Colonic mucosa (tissue), 4 donors: ENCODE measurements at places on chromosomes 16 and 17. TPM values are rescaled to one million over a fixed set of nuclear protein-coding genes. Genes with fewer than 3 reads are reported as not detected.

TBC1D10B gene
- total RNA-seq, result 62.3 TPM

MAP2K6 gene
- 59.0 TPM for total RNA-seq

ADAM11 gene
- total RNA-seq, result 0.42 TPM

TERB1 gene
- total RNA-seq, result 0.22 TPM

KATNB1 gene
- 26.3 TPM for total RNA-seq

LRRC46 gene
- total RNA-seq, result 0.21 TPM

CDH5 gene
- 15.2 TPM for total RNA-seq

DPEP1 gene
- total RNA-seq, result 0.42 TPM

PSMB3 gene
- total RNA-seq, result 160 TPM

ZNF750 gene
- not detected for total RNA-seq

- no peak for DNase-seq
Observed at GRCh38 chr17:65975878-65976277, 216.1 kb downstream of the CEP112 start.

- DNase-seq, result no peak
Observed at GRCh38 chr16:56947604-56947995, 14.2 kb upstream of the CETP start.

DNA sequence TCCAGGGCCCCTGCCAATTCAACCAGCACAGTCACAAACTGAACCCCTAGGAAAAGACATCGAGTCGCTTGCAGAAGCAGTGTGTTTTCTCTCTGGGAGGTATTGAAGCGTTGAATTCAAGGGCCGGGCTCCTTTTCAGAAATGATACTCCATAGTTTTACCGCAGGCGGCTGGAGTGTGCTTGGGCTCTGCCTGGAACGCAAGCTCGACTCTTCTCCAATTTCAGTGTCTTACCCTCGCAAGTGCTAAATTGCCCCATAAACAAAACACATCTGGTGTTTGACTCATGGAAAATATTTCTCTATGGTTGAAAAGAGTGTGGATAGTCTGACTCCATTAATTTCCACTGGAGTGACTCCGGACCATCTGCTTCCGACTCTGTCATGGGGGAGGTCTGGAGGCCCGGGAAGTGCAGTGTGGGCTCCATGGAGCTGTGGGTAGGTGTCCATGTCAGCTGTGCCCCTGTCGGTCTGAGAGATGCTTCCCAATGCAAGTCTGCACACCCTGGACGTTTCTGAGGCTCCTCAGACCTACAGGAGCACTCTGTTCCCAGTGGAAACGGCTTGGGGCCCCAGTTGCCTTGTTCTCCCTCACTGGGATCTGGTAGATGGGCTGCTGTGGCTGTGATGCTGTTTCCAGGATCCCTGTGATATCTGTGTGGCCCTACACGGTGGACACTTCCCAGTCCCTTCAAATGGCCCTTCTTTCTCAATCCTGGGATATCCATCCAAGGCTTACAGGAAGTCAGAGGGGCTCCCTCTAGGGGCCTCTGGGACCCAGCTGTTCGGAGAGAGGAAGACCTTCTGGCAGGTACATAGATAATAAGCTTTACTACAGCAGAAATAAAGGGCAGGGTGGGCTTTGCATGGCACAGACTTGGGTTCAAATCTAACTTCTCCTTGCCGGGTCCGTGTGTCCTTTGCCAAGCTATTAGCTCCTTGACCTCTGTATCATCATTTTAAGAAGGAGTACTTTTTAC lies 119.8 kb upstream of the CDH13 start:
- no peak for DNase-seq

- no peak for DNase-seq
Observed at GRCh38 chr16:87169509-87169995, 147.6 kb downstream of the C16orf95 start.

GRCh38 chr17:11551442-11551841 lies 46.8 kb upstream of the DNAH9 start:
- no peak for DNase-seq

- no peak for DNase-seq
Observed at GRCh38 chr16:47939680-47940079, 216.1 kb downstream of the ABCC12 start.

DNA sequence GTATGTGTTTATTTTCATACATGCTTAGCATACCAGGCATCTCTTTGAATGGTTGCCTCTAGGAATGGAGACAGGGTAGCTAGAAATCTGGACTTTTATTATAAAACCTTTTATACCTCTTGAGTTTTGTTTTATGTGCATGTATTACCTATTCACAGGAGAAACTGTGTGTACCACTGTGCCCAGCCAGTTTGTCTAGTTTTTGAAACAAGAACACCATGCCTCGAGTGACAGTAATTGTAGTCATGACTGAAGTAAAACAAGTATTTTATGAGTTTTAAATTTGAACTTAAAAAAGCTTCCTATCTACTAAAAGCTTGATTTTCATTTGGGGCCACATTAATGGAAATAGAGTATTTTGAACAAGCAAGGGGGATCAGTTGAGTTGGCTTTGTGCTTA lies 57.4 kb downstream of the SNTB2 start:
- DNase-seq, result no peak

DNA sequence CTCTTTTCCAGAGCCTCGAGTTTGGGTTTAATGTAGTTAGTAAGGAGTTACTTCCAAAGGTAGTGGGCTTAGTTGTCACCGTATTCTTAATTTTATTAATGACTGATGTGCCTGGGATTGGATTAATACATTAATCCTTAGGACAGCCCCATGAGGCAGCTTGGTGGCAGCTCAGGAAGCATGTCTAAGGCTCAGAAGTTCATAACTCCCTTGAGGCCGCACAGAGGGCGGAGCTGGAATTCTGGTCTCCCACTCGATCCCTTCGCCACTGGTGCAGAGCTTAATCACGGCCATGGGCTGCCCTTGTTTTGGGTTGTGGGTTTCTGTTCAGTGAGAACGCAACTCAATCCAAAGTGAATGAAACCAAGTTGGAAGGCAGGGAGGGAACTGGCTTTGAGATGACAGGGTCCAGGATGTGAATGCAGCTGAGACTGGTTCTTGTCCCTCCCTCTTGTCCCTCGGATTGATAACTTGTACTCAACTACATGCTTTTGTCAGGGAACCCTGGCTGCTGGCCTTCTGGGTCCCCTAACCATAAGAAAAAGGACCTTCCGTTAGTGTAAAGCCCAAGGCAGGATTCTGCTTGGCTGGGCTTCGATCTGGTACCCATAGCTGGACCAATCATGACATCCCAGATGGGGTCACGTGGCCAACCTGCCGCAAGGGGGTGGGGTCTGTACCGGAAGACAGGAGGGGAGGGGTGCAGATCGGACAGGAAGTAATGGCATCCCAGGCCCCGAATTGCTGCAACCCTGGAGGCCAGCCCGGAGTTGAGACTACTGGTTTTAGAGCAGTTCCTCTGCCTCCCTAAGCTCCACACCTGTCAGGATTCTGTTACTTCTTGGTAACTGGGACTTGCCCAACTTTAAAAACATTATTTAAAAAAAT lies 45.4 kb downstream of the SNX20 start:
- DNase-seq, result no peak

DNA sequence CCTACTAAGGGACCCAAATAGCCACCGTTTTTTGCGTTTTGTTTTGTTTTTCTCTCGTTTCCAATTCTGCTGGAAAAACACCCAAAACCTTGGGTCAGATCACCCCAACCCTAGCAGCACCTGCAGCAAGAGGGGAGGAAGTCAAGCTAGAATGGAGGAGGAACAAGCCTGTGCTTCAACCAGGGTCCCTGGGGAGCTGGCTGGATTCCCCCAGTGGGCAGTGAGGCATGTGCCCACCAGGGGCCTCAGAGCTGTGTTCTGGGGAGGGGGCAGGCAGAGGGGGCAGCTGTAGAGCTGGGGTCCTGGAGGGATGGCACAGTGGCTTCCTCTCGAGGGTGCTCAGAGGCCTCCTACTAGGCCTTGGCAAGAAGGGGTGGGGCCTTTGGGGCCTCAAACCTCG lies 6.5 kb downstream of the CD79B start:
- DNase-seq, result no peak

- DNase-seq, result no peak
Observed at GRCh38 chr16:12210258-12210880, 233.8 kb downstream of the SNX29 start.

- no peak for DNase-seq
Observed at GRCh38 chr16:83837566-83837965, 29.8 kb downstream of the HSBP1 start.

DNA sequence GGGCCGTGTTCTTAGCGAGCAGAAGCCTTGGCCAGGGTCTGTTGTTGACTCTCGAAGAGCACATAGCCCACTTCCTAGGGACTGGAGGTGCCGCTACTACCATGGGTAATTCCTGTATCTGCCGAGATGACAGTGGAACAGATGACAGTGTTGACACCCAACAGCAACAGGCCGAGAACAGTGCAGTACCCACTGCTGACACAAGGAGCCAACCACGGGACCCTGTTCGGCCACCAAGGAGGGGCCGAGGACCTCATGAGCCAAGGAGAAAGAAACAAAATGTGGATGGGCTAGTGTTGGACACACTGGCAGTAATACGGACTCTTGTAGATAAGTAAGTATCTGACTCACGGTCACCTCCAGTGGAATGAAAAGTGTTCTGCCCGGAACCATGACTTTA lies 18.5 kb downstream of the RSPRY1 start:
- no peak for DNase-seq

- DNase-seq, result peak; percentile 21
Observed at GRCh38 chr16:63890081-63890480, 1231.8 kb downstream of the CDH11 start.

- no peak for DNase-seq
Observed at GRCh38 chr16:71214746-71215381, 15.7 kb downstream of the HYDIN start.

GRCh38 chr16:57411362-57411976 lies 6.9 kb downstream of the CCL17 start:
- DNase-seq, result no peak

DNA sequence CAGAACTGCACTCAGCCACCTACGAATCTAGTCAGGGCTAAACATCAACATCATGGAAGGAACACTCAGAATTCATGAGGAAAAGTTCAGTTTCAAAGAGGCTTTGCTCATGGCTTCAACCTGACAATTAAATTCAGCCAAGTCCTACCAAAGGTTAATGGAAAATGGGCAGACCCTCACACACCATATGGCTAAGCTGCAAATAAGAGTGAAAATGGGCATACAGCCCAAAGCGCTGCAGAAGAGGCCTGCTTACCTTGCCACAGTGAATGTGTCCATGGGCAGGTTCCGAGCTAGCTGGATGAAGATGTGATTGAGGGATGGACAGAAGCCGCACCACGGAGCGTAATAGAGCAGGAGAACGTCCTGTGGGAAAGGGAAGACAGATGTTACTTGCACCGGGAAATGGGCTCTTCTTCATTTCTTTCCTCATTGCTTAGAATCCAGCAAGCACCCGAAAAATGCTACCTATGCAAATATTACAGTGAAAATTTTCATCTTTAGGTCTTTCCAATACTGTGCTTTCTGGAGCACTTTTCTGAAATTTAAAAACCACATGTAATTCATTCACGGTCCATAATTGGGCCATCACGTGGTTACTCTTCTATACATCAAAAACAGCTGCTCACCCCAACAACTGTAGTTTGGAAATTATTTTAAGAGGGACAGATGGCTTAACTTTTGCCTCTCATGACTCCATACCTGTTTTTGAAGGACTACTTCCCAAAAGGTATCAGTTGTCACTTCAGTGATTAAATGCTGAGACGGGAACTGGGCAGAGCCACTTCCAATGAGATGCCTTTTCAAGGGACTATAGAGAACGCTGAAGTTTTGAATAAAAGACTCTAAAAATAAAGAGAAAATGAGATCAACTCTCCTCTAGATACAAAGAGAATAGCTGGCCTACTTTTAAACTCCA lies 19.6 kb downstream of the SNN start:
- no peak for DNase-seq
